NCI-H226 (cell line): ENCODE measurements at places on chromosomes 12 and 14.

GRCh38 chr12:114662512-114663177 is 21.3 kb downstream of the TBX3 start:
- peak; percentile 66 for DNase-seq

- no peak for DNase-seq
Observed at GRCh38 chr12:70985850-70986249, 65.3 kb upstream of the PTPRR start.

- DNase-seq, result no peak
Observed at GRCh38 chr14:56379956-56380355, 199.6 kb upstream of the TMEM260 start.

- no peak for DNase-seq
Observed at GRCh38 chr12:768434-768833, 16.1 kb downstream of the WNK1 start.

- DNase-seq, result no peak
Observed at GRCh38 chr14:59424341-59425071, 40.7 kb downstream of the GPR135 start.

DNA sequence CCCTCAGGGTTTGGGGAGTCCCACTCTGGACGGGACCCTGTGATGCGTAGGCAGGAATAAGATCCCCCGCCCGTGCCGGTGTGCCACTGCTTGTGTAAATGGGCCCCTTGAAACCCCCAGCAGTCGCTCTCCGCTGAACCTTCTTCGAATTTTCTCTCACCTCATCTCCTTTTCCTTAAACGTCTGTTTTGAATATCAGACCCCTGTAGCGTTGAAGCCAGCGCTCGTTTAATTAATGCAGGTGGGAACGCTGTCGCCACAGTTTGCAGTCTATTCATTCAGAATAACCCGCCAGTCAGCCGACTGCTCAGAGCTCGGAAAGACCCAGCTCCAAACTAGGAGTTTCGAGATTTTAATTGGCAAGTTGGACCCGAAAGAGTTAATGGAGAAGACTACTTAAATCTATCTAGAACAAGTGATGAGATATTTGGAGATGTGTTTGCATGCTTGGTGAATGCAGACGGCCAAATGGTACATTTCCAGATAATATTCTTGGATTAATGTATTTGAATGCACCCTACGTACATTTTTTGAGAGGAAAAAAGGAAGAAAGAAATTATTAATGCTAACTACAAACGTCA is 739 bp upstream of the PPP2R5E start:
- DNase-seq, result no peak

- DNase-seq, result no peak
Observed at GRCh38 chr12:82300611-82301010, 57.6 kb downstream of the CCDC59 start.

DNA sequence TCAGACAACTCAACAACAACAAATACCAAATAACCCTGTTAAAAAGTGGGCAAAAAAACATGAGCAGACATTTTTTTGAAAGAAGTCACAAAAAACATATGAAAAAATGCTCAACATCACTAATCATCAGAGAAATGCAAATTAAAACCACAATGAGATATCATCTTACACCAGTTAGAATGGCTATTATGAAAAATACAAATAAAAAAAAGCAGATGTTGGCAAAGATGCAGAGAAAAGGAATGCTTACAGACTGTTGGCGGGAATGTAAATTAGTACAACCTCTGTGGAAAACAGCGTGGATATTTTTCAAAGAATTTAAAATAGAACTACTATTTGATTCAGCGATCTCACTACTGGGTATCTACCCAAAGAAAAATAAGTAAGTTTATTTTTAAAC is 114.0 kb downstream of the SLC38A4 start:
- DNase-seq, result no peak

DNA sequence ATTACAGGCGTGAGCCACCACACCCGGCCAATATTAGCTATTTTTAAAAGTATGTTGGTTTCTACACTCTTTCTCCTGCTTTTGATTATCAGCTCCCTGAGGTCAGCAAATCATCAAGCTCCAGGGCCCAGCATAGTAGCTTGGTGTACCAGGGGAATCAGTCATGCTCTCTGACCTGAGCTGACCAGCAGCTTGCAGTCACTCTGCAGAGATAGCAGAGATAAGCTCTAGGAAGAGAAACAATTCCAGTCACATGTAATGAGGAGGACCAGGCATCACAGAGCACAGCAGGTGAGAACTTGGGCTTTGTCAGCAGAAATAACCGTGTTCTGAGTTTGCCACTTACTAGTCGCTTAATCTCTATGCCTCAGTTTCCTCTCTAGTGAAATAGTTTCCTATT is 8.5 kb downstream of the PLEKHD1 start:
- no peak for DNase-seq

GRCh38 chr14:85038526-85039352 is 491.2 kb upstream of the FLRT2 start:
- DNase-seq, result no peak

GRCh38 chr14:103727313-103727980 is 11.8 kb downstream of the ZFYVE21 start:
- no peak for DNase-seq

DNA sequence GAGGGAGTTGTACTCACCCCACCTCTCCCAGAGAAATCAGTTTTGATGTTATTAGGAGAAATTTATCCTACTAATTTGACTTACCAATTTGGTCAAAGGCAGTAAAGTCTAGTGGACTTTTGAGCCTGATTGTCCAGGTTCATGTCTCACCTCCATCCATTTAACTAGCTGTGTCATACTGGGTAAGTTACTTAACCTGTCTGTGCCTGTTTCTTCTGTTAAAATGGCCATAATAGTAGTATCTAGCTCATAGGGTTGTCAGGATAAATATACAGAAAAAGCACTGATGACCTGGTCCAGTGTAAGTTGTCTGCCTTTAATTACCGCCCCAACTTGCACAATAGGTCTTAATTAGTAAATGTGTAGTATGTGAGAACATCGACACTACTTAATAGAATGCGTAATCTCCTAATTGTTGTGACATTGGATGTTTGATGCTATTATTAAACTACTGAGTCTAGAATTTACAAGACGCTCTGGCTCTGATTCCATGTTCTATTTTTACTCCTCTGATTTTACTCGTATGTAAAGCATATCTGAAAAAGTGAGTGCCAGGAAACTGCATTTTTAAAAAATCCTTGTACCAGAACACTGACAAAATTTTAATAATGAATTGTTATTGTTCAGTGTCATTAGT is 1.5 kb downstream of the RAB21 start:
- DNase-seq, result no peak

DNA sequence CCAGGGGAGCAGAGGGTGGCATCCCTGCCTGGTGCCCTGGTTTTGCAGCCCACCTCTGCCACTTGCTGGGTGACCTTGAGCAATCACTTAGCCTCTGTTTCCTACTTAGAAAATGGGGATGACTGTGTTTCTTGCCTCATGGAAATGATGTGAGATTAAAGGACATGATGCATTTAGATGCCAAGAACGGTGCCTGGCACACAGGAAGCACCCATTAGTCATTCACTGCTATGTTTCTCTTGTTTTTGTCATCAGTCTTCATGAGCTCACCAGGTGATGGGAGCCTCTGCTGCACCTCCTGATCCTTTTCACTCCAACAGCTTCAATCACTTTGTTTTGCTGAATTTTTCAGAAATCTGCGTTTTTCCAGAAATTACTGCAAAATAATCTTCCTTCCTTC is 23.6 kb upstream of the ATF1 start:
- peak; percentile 37 for DNase-seq

DNA sequence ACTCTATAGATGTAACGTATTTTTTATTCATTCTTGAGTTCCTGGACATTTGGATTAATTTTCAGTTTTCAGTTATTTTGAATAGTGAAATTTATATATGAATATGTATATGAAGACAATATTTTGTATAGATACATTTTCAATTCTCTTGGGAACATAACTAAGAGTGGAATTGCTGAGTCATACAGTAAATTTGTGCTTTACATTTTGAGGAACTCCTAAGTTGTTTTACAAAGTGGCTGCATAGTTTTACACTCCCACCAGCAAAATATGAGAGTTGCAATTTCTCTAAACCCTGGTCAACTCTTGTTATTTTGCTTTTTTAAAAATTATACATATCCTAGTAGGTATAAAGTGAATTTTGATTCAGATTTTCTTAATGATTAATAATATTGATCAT is 1838.6 kb upstream of the SEL1L start:
- no peak for DNase-seq

- peak; percentile 27 for DNase-seq
Observed at GRCh38 chr14:101561145-101561896, at the start of gene DIO3. Gene DIO3 (plus strand): TSS chr14:101561495.

DNA sequence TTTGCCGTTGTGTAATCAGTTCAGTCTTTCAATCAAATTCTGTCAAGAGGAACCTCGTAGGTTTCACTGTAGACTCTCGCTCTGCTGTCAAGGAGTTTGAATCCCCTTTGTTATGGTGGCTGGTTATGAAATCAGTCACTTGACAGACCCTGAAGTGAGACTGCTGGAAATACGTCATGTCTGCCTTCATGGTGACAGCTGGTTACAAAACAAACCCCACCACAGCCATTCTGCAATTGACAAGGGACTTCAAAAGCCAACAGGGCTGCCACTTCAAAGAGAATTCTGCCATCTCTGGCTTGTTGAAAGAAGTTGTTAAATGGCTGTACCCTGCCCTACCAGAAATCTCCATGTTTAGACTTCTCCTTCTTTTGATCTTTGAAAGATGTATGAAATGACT is 286.9 kb downstream of the ERC1 start:
- no peak for DNase-seq

- DNase-seq, result no peak
Observed at GRCh38 chr14:68668531-68668930, 124.3 kb downstream of the ZFP36L1 start.

- no peak for DNase-seq
Observed at GRCh38 chr14:75165586-75166391, 10.6 kb downstream of the TMED10 start.

- no peak for DNase-seq
Observed at GRCh38 chr14:63286071-63286470, 32.7 kb downstream of the GPHB5 start.

DNA sequence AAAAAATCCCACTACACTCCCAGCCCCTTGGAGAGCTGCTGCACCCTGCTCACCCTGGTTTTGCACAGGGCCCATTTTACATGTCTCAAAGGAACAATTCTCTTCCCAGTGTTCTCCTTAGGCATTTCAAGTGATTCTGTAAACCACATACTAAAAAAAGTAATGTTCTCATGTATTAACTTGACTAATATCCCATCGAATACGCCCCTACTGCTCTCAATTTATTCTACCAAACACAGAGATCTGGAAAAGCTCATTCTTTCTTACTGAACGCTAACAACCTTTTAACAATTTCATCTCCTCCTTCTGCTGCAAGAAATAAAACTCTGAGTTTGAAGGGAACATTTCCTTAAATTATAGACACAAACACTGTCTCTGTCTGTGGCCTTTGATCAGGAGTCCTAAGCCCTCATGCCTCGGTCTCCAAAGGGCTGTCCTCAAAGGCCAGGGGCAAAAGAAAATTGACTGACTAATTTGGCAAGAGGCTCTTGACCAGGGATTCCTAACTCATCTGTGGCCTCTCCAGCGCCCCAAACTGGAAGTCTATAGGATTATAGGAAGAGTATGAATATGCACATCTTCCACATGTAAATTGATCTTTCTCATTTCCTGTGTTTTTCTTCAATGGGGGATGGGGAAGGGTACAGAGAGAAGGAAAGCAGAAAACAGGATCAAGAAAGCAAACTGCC is 17.1 kb upstream of the TSPAN11 start:
- no peak for DNase-seq

DNA sequence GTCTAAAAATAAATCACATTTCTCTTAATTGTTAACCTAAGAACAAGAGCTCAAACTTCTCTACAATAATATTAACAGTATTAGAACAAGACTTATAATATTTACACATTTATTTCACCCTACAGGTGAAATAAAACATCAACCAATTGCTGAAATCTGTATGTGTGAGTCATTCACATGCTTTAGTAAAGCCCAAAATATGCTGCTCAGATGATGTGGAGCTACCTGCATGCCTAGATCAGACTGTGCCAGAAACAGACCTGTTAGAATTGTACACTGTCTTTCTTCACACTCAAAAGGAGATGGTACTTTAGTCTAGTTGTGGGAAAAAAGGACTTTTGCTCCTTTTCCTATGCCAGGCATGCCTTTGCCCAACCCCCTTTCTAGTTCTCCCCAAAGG is 54.7 kb downstream of the RPS6KA5 start:
- no peak for DNase-seq

DNA sequence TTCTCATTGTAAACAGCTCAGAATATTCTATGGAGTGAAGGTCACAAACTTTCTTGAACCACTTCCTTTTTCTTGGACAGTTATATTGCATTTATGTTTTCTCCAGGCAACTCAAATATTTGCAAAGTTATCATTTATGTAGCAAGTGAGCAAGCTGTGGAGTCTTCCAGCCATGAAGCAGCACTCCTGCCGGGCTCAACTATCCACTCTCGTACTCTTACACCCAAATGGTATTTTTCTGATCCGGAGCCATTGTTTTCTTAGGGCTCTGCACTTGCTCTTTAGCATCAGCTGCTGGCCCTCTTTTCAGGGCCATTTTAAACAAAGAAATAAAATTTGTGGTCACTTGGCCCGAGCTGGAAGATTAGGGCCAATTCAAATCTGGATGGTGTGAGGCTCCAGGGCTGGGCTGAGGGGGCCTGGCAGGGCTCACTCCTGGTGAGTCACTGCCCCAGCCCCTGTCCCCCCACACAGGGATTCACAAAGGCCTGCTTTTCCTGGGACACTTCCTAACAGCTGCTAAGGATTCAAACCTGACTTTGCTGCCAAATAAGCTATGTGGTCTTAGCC is 19.7 kb downstream of the SYNE3 start:
- no peak for DNase-seq

- DNase-seq, result no peak
Observed at GRCh38 chr14:51576879-51577278, 74.8 kb upstream of the FRMD6 start.

- peak; percentile 76 for DNase-seq
Observed at GRCh38 chr12:642633-643474, 20.4 kb downstream of the NINJ2 start.

DNA sequence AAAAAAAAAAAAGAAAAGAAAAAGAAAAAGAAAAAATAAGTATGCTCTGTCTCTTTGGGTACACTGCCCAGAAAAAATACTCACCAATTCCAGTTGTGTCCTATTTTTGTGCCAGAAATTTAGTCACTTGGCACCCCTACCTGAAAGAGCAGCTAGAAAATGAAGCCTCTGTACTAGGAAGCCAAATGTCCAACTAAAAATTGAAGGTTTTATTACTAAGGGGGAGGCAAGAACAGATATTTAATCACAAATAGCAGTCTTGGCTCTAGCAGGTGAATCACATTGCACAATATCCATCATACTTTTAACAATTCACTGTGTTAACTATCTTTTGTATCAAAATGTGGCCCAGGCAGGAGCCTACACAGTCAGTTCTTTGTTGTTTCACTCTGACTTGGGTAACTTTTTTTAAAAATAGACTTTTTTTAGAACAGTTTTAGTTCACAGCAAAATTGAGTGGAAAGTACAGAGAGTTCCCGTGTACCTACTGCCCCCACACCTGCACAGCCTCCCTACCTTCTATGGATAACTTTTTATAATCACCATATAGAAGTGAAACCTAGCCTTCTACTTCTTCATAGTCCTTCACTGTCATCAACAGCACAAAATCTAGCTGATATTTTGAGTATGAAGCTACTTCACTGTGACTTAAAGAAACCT is 87.1 kb upstream of the ATF7IP start:
- no peak for DNase-seq
